ENCODE measurements at places on chromosomes 13 and 19.

- DNase-seq = no peak
Observed at GRCh38 chr13:58452123-58452623, 820.6 kb downstream of the PCDH17 start.

DNA sequence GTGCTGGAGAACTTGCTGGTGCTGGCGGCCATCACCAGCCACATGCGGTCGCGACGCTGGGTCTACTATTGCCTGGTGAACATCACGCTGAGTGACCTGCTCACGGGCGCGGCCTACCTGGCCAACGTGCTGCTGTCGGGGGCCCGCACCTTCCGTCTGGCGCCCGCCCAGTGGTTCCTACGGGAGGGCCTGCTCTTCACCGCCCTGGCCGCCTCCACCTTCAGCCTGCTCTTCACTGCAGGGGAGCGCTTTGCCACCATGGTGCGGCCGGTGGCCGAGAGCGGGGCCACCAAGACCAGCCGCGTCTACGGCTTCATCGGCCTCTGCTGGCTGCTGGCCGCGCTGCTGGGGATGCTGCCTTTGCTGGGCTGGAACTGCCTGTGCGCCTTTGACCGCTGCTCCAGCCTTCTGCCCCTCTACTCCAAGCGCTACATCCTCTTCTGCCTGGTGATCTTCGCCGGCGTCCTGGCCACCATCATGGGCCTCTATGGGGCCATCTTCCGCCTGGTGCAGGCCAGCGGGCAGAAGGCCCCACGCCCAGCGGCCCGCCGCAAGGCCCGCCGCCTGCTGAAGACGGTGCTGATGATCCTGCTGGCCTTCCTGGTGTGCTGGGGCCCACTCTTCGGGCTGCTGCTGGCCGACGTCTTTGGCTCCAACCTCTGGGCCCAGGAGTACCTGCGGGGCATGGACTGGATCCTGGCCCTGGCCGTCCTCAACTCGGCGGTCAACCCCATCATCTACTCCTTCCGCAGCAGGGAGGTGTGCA is 587 bp downstream of the S1PR4 start:
- no peak for DNase-seq

GRCh38 chr13:49683489-49683888 is 7.8 kb downstream of the EBPL start:
- DNase-seq = no peak

- DNase-seq = no peak
Observed at GRCh38 chr13:71309905-71310304, 557.1 kb downstream of the DACH1 start.

DNA sequence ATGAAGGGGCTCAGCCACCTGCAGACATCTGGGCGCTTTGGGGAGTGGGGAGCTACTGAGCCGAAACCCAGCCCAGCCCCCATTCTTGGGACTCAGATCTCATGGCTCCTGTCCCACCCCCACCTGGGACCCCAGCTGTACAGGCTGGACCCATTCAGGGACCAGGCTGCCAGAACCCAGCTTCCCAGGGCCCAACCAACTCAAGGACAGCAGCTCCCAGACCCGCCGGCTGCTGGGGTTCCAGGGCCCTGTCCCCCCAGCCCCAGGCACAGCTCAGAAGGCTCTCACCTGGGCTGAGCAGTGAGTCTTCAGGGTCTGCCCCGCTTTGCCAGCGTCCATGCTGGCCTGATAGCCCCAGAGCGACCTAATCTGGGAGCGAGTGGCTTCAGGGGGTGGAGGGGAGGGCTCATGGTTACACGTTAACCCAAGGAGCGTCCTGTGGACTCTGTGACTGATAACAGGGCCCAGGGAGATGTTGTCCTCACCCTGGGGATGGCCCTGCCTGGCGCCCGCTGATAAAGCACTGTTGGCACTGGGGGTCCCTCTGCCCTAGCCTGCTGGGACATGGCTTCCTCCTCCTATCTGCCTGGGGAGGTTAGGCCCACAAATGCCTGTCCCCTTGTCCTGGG is at the start of gene TMEM86B:
TSS of gene TMEM86B (minus strand) at position 361 of the 629 bp plus-strand sequence. CDS start at position 339, 22 bp downstream.
- DNase-seq = no peak

Data from A549 (cell line).